Hematopoietic multipotent progenitor cell (in vitro differentiated cells): ENCODE measurements at places on chromosomes 16 and 17. TPM values are rescaled to one million over a fixed set of nuclear protein-coding genes. Genes with fewer than 3 reads are reported as not detected.

DNA sequence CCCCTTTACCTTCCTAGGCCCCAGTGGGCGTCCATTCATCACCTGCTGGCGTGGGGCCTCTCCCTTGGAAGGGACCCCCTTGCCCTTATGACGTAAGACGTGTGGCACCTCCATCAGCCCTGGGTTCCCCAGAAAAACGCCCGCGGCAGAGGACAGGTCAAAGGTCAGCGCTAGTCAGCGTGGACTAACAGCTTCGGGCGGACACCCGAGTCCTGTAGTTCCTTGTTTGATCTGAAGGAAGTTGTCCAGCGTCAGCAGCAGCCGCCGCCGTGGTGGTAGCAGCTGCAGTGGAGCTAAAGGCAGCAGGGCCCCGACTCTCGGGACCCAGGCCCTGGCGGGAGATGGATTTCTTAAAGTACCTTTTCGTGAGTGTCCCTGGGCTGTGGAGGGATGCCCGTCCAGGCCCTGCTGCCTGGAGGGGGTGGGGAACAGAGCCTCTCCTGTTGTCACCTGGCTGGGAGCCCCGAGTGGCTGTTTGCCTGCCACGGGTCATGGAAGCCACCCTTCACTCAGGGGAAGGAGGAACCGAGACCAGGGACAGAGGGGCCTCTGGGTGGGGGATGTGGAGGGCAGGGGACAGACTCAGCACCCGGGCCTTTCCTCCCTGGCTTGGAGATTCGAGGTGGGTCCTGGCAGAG is 123.6 kb downstream of the OR1D5 start:
- no peak for DNase-seq

Gene DNAH9
- under 0.01 TPM for total RNA-seq

Gene HAS3
- total RNA-seq: 0.81 TPM

- DNase-seq: no peak
Measured at GRCh38 chr16:54718376-54718775, 212.3 kb upstream of the IRX5 start.

DNA sequence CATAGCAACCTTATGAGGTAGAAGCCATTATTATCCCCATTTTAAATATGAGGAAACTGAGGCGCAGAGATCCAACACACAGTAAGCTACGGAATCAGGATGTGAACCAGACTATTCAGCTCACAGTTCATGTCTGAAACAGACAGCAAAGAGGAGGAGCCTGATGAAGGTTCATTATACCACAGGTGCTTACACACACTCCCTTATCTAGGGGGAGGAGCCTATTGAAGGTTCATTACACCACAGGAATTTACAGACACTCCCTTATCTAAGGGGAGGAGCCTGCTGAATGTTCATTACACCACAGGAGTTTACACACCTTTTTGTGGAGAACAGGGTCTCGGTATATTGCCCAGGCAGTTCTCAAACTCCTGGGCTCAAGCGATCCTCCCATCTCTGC is 21.9 kb downstream of the C16orf95 start:
- DNase-seq: no peak

GRCh38 chr17:82444941-82445521 is 5.5 kb downstream of the CYBC1 start:
- DNase-seq: no peak

Gene SCRN2
- 110 TPM for total RNA-seq

DNA sequence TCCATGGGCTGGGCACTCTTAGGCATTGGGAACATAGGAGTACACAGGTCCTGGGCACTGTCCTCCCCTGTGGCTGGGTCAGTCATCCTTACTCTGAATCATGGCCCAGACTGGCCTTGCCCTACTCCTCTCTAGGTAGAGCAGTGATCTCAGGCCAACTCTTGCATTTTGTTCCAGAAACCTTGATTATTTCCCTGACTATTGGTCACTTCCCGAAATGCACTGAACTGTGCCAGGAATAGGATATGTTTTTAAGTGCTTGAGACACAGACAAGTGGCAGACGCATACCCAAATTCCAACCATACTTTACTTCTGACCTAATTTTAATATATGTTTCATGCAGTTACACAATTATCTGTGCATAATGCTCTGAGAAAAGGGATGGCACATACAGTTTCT is 10.3 kb downstream of the KRABD2 start:
- no peak for DNase-seq

DNA sequence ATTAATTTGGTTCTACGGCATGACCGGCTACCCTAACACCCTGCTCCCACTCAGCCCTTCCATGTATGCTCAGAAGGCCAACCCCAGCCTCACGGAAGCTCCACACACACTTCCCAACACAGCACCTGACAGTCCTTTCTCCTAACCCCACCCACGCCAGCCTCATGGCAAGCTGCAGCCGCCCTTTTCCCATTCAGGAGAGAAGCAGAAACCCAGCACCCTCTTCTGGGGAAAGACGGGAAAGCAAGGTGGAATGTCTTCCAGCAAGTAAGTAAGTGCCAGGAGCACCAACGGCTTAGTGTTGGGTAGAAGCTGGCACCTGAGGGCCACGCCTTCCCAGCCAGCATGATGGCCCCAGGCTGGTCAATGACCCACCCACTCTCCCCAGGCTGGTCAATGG is 32.1 kb downstream of the ABR start:
- DNase-seq: no peak

DNA sequence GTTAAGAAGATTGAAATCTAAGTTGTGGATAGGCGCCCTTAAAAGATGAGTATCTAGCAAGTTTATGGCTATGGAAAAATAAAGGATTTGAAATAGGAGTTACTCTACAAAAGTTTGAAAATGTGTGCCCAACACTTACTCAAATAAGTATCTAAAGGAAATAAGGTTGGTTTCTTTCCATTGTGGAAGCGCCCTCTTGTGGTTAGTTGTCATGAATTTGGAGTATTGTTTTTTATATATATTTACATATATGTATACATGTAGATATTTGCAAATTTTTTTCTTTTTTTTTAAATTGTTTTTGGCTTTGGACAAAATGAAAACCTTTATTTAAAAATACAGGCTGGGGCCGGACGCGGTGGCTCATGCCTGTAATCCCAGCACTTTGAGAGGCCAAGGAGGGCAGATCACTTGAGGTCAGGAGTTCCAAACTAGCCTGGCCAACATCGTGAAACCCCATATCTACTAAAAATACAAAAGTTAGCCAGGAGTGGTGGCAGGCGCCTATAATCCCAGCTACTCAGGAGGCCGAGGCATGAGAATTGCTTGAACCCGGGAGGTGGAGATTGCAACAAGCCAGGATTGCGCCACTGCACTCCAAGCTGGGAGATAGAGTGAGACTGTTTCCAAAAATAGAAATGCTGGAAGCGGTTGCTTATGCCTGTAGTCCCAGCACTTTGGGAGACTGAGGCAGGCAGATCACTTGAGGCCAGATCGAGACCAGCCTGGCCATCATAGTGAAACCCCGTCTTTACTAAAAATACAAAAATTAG is 24.0 kb upstream of the VPS4A start:
- peak; percentile 83 for DNase-seq

Gene ZNF205
- 4.8 TPM for total RNA-seq

Gene DPEP3
- total RNA-seq: 10.5 TPM

Gene ZDHHC1
- 6.7 TPM for total RNA-seq

DNA sequence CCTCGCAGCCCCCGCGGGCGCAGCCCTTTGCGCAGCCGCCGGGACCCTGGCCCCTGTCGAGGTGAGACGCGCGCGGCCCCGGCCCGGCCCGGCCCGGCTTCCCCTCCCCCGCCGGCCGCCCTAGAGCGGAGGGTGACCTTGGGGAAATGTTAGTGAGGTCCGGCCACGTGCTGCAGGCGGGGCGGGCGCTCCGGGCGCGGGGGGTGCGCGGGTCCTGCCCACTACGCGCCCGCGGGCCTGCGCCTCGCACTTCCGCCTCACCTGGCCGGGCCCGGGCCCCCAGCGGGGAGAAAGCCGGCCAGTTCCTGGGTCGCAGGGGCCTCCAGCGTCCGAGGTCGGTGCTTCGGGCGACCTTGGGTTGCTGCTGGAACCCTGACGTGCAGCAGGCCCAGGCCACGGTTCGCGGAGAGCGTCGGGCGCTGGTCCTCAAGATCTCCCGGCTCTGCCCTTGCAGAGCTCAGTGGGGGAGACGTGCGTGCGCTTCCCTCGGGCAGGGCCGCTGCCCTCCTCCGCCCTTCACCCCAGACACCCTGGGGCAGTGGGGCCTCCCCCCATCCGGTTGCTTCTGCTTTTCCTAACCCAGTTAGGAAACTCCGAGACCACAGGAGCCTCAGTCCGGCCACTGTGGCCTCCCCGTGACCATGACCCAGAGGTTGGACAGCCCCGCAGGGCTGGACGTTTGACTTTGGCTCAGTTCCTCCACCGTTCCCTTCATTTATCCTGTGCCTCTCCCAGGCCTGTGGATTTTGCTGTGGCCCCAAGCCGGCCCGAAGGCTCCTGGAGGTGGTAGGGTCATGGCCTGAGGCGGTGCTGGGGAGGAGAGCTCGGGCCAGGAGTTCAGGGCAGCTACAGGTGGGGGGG is 791 bp downstream of the MCRIP2 start:
- DNase-seq: no peak

DNA sequence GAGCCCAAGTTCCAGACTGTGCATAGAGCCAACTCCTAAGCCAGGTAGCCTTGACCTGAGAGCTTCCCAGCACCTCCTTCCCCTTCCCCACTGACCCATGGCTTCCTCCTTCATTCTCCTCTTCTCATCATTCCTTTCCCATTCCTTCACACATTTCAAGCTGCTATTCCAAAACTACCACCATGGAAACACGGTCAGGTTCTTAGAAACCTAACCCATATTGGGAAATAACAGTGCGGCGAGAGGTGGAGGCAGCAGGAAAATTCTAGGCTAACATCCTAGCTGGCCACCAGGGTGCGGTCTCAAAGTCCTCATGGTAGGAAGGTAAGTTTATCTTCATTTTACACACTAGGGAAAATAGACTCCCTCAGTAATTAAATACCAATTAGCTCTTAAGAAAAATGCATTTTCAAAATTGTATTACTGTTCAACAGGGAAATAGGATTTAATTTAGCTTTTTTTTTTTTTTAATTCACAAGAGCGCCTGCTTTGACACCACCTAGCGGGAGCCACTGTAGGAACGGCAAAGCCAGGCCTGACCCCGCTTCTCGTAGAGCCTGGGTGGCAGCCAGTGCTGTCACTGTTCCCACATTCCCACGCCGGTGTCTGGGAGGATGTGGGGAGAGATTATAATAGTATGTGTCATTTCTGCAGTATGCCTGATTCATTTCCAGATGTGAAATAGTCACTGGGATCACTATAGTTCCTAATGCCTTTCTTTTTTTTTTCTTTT is 14.0 kb upstream of the SPHK1 start:
- DNase-seq: no peak

DNA sequence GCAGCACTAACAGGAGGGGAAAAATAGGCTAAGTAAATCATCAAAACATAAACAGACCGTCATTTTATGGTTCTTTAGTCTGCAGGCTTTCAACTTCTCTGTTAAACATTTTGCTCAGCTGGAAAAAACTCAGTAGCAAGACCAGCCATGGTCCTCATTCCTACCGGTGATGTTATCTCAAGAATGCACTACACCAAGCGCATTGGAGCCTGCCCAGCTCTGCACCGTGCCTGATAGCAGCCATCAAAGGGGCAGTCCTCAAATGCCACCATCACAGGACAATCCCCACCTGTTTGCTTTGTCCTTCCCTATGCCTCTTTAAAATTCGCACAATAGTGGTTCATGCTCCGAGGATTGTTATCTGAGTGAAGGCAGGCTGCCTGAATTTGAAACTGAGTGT is 181.5 kb upstream of the MON1B start:
- DNase-seq: no peak

Gene ZSCAN10
- under 0.01 TPM for total RNA-seq

DNA sequence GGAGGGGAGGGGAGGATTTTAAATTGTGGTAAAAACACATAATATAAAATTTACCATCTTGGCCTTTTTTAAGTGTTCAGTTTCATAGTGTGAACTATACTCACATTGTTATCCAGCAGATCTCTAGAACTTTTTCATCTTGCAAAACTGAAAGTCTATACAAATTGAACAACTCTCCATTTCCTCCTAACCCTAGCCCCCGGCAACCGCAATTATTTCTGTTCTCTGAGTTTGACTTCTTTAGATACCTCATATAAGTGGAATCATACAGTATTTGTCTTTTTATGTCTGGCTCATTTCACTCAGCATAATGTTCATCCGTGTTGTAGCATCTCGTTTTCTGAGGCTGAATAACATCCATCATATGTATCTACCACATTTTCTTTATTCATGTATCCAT is 30.0 kb upstream of the MRTFB start:
- no peak for DNase-seq

- DNase-seq: no peak
Measured at GRCh38 chr17:43871946-43872690, 25.1 kb downstream of the CD300LG start.

DNA sequence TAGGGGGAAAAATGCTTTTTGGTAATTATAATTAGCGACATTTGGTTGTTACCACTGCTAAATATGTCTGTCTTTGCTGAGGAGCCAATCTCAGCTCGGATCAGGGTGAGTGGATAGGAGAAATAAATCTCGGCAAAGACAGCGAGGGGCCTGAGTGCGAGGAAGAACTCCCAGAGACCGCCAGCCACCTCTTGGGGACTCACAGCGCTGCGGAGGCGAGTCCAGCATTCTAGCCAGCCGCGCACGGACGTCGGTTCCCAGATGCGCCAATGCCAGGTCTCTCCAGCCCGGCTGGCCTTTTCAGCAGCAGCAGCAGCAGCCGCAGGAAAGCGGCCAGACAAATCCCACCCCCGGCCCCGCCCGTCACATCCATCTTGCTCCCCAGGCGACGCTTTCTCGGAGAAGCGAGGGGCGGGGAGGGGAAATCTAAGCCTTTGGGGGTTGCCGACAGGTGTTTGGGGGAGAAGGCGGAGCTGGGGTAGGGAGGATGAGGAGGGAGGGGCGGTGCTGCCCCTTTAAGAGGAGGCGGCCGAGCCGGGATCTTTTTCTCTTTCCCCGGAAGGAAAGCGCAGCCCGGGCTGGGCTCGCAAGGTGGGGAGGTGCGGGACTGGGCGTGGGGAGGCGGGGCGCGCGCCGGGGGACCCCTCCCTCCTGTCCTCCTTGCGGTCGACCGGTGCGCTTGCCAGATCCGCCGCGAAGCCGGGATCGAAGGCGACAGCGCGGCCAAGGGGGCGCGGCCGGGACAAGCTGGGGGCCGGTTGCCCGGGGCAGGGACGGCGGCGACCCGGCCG is at the start of gene ITGA3:
Gene ITGA3 (plus strand): TSS at position 685 of the 791 bp plus-strand sequence. CDS start 330 bp downstream, outside the sequence.
- DNase-seq: peak; percentile 49

- no peak for DNase-seq
Measured at GRCh38 chr16:4646773-4647643, 22.4 kb downstream of the MGRN1 start.

- DNase-seq: no peak
Measured at GRCh38 chr16:10988164-10988803, 43.9 kb downstream of the CLEC16A start.

- peak; percentile 20 for DNase-seq
Measured at GRCh38 chr17:77734371-77735080, 224.0 kb upstream of the TNRC6C start.

Gene SCNN1B
- not detected for total RNA-seq

DNA sequence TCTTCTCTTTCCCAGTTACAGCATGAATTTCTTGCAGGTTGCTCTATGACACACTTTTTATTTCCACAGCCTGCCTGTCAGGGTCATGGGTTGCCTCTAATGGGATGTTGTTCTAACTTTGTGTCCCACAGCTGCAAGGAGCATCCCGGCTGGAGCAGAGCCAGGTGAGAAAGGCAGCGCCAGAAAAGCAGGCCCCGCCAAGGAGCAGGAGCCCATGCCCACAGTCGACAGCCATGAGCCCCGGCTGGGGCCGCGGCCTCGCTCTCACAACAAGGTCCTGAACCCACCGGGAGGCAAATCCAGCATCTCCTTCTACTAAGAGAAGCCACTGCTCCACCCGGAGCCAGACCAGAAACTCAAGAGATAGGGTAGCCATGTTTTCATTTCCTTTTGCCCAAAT is 7.3 kb upstream of the MAPK8IP3 start:
- no peak for DNase-seq
